HS-27A (cell line): ENCODE measurements at places on chromosomes 3 and 15.

- DNase-seq = no peak
Observed at GRCh38 chr3:30141178-30141581, 465.2 kb upstream of the TGFBR2 start.

DNA sequence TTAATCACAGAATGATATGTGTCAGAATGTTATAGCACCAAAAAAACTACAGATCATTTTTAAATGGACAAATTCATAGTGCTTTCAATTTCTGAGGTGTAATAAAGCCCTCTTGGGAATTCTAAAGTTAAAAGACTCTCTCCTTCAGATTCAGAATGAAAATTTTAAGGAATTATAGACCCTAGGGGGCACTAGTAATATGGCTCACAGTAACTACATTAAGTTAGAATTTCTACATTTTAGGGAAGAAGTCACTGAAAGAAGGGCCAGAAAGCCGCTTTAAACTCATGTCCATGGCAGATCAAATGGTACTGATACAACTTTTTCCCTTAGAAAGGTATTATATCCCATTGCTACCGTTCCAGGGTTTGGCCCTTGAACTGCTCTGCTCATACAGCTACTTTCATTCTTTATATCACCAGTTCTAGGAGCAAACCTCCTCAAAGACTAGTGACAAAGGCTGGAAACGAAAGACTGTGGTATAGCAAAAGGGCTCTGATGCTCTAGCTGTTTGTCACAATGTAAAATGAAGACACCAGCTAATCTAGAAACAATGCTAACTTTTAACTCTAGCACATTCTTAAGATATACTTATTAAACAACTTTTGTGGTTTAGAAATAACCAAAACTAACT, 18.1 kb downstream of the DAZL start:
- no peak for DNase-seq

DNA sequence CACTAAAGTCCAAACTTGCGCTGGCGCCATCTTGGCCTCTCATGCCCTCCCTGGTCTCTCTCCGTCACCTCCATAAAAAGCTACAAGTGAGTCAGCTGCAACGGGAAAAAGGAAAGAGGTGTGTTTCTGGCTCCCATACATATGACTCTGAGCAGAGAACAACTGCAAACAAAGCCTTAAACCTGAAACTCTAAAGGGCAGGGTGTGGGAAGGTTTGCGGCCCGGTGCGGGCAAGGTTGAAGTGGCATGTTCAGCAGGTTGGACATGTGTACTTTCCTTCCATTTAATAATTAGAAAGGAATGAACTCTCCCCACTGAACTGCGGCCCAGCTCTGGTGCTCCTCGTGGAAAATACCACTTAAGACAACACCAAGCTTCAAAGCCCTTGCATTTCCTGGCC, 59.0 kb upstream of the PPARG start:
- no peak for DNase-seq

- no peak for DNase-seq
Observed at GRCh38 chr3:141845407-141846049, 30.9 kb upstream of the ATP1B3 start.

DNA sequence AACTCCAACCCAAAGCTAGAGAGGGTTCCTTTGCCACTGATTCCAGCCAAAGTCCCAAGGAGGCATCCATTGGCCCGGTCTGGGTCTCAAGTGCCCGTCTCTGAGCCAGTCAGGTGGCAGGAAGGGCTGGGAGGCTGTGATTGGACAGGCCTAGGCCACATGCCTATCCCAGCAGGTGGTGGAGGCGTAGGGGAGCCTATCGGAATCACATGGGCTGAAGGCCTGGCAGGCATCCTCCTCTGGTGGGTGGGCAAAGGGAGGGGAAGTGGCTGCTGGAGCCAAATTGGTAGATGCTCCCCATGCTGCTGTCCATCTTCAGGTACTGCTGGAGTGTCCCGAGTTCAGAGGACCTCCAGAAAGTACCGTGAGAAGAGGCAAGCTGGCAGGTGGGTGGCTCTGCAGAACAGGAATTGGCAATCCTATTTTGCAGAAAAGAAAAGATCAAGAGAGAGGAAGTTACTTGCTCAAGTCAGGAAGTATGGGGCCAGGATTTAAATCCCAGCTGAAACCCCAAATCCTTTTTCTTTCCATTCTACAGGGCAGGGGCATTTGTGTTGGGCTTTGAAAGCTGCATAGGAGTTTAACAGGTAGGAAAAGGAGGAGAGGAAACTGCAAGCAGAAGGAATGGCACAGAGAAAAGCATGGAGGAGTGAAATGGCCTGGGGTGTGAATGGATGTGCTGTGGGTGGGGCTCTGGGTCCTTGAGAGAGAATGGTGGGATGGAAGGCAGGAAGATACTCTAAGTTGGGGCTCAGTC, 3.7 kb downstream of the CHST13 start:
- no peak for DNase-seq

DNA sequence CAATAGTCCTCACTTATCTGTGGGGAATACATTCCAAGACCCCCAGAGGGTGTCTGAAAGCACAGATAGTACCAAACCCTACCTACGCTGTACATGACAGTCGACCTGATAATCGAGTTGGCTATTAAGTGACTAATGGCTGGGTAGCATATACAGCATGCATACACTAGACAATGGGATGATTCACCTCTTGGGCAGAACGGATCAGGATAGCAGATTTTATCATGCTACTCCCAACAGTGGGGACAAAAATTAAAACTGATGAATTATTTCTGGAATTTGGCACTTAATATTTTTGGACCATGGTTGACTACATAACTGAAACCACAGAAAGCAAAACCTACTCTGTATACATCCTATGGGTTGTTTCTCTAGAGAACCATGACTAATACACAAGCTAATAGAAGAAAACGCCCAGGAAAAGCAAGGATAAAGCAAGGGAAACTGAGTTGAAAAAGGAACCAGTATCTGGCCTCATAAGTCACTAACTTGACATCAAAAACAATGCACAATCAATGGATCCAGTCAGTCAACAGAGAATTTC, 15.5 kb downstream of the ATG3 start:
- DNase-seq = no peak

GRCh38 chr3:137199678-137200077, 241.9 kb downstream of the IL20RB start:
- DNase-seq = no peak

GRCh38 chr3:32882603-32883025, 64.8 kb downstream of the TRIM71 start:
- DNase-seq = no peak

DNA sequence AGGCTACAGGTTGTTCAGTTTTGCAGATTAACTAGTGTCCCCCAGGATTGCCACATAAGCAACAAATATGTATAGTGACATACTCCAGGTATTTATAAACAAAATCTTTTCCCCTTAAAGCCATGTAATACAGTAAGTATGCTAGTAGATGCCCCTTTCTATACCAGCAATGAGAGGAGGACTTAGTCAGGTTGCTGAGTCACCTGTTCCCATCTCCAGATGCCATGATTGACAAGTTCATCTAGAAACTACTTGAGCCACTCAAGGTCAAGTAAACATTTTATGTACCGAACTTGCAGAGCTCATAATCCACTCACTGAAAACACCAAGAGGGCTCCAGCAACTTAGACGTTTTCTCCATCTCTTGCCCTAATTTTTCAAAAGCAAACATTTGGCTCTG, 18.2 kb downstream of the SLC9A9 start:
- no peak for DNase-seq

- DNase-seq = no peak
Observed at GRCh38 chr3:179156170-179156569, 8.0 kb downstream of the PIK3CA start.

DNA sequence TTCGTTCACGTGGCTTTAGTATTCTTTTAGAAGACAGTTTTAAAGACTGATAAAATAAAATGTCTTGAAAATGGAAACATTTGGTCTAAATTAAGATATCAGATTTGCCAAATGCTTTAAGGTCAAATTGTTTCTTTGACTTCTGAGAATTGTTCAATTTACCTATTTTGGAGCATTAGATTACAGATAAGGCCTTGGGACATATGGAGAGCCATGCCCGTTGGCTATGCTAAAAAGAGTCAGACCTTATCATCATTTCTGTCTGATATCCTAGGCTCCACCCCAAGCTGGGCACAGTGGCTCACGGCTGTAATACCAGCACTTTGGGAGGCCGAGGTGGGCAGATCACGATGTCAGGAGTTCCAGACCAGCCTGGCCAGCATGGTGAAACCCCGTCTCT, 13.0 kb downstream of the ZNF445 start:
- no peak for DNase-seq

- DNase-seq = no peak
Observed at GRCh38 chr3:72011485-72011884, 226.5 kb upstream of the PROK2 start.

DNA sequence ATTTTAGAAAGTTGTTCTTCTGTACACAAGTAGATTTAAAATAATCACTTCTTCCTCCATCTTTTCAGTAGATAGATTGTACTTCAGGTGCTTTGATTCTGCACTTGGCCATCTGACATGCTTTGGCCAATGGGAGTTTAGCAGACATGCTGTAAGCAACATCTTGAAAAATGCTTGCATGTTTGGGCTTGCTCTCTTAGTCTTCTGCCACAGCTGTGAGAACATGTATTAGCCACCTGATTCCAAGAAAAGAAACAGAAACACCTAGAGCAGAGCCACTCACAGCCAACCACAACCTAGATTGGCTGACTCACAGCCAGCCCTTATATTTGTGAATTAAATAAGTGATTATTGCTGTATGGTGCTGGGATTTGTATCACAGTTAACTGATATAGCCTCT, 70.2 kb upstream of the GADL1 start:
- DNase-seq = no peak

- DNase-seq = no peak
Observed at GRCh38 chr3:7062714-7063113, 201.8 kb downstream of the GRM7 start.

- peak; percentile 56 for DNase-seq
Observed at GRCh38 chr3:183033746-183034145, 53.4 kb upstream of the DCUN1D1 start.

GRCh38 chr3:55579496-55579895, 92.4 kb upstream of the WNT5A start:
- DNase-seq = no peak

- peak; percentile 62 for DNase-seq
Observed at GRCh38 chr3:125300416-125300815, 74.7 kb downstream of the ZNF148 start.

DNA sequence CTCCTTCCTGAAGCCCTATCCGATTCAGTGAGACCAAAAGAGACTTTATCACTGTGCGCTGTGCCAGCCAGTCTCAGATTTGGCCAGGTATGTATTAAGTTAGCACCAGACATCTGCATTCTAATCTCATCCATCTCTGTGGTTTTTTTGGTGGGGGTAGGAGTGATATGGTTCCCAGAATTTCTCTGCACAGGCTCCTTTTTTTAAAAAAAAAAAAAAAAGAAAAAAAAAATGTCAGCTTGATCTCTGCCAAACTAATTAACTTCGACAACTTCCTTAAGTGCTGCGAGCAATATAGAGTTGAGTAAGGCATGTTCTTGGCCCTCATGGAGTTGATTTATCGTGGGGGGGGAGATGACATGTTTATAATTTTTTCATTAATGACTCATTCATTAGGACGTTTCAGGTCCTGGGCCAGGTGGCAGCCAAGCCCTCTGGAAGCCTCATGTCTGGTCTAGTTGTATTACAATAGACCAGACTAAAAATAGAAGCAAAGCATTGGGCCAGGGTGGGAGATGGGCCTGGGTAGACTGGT, 12.9 kb downstream of the SLCO3A1 start:
- no peak for DNase-seq

- no peak for DNase-seq
Observed at GRCh38 chr3:175608356-175608755, 749.2 kb downstream of the NAALADL2 start.

- DNase-seq = no peak
Observed at GRCh38 chr15:69749797-69750196, 297.2 kb downstream of the RPLP1 start.

GRCh38 chr15:99970891-99971430, 237.7 kb upstream of the LYSMD4 start:
- no peak for DNase-seq

GRCh38 chr15:53522991-53523390, 236.5 kb downstream of the WDR72 start:
- DNase-seq = no peak

GRCh38 chr3:72266016-72266370, 481.0 kb upstream of the PROK2 start:
- DNase-seq = no peak

DNA sequence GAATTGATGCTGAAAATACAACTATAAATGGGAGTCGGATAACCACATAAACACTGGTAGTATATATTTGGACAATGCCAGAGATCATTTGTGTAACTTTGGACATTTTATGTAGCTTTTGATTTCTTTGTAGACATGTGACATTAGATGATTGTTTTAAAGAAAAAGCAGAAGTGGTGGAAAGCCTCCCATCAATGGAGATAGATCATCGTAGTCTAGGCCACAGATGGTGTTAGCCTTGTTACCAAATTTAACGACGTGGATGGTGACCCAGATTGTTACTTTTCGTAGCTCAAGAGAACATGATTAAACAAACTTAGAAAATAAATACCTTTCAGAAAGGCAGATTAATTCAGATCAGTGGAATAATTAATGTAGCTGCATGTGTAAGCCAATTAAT, 8.8 kb downstream of the CACNA1D start:
- DNase-seq = no peak
